Fibroblast of the conjunctiva (primary cell): ENCODE measurements at places on chromosomes 16 and 17.

GRCh38 chr16:73506568-73507056, 458.7 kb upstream of the ZFHX3 start:
- DNase-seq = no peak

DNA sequence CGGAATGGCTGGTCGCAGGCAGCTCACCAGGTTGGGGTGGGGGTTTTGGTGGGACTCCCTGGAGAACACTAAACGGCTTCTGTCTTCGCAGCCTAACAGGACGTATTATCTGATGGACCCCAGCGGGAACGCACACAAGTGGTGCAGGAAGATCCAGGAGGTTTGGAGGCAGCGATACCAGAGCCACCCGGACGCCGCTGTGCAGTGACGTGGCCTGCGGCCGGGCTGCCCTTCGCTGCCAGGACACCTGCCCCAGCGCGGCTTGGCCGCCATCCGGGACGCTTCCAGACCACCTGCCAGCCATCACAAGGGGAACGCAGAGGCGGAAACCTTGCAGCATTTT, 59.7 kb downstream of the PDPK1 start:
- no peak for DNase-seq

DNA sequence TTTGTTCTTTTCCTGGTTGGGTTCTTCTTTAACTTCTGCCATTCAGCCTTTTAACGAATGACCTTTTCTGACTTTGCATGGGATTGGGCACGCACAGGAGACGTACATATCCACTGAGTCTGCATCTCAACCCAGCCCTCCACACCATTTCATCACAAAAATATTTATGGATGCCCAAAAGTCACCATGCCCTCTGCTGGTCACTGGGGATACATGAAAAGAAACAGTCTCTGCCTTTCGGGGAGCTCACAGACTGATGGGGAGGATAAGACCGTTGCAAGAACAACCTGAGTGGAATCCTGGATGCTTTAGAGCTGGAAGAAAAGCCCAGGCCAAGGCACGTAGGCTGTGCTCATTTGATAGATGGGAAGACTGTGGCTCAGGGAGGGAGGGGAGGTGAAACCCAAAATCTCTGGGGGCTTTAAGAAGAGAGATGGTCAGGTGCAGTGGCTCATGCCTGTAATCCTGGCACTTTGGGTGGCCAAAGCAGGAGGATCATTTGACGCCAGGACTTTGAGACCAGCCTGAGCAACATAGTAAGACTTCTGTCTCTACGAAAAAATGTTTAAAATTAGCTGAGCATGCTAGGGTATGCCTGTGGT, 7.9 kb upstream of the MT2A start:
- no peak for DNase-seq

- peak; percentile 34 for DNase-seq
These were observed 271.0 kb upstream of the TBX2 start for GRCh38 chr17:61128661-61129115.

DNA sequence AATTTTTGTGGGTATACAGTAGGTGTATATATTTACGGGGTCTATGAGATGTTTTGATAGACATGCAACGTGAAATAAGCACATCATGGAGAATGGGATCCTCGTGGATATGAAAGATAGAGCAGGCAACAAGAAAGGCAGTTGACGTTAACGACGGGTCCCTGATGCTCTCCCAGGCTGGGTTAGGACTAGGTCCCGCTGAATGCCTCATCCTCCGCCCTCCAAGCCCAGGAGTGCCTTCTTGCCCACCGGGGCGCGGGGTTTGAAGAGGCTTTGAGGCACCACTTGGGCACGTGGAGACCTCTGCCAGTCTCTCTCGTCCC, 9.5 kb upstream of the ZFP90 start:
- no peak for DNase-seq

DNA sequence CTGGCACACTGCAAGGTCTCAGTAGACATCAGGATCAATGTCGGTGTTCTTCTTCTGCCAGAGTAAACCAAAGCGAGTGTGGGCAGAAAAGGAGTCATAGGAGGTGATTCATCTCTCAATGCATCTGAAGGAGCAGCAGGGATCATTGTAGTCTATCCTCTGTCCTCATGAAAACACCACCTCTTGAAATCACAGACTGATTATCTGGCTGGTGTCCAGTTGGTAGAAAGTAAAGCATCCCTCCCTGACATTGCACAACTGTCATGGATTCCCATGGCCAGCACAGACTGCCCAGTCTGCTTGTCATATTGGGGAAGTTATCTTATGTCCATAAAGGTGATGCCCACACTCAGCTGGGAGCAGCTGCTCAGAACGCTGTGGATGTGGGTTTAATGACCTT, 74.1 kb downstream of the ABCC12 start:
- DNase-seq = peak; percentile 61

GRCh38 chr16:77548766-77549165, 113.9 kb upstream of the ADAMTS18 start:
- no peak for DNase-seq

GRCh38 chr16:73179705-73180331, 131.9 kb upstream of the ZFHX3 start:
- DNase-seq = no peak

- no peak for DNase-seq
These were observed 20.5 kb upstream of the SDR42E2 start for GRCh38 chr16:22141767-22142166.

- peak; percentile 76 for DNase-seq
These were observed 99.9 kb upstream of the CORO6 start for GRCh38 chr17:29722411-29723198.

- no peak for DNase-seq
These were observed 40.2 kb downstream of the ARL4D start for GRCh38 chr17:43439041-43439440.

DNA sequence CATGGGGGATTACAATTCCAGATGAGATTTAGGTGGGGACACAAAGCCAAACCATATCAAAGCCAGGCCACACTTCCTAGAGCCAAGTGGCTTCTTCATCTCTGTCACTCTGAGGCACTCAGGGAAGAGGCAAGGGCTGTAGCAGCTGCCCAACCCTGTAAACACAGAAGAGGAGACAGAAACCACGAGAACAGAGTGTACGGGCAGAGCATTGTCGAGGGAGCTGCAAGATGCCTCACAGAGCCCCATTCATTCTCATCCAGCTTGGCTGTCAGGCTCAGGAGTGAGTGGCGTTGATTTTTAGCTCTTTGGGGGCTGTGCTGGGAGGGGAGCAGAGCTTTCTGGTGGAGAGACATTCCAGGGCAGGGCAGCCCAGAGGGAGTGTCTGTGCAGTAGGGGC, 117.2 kb upstream of the SALL1 start:
- no peak for DNase-seq

DNA sequence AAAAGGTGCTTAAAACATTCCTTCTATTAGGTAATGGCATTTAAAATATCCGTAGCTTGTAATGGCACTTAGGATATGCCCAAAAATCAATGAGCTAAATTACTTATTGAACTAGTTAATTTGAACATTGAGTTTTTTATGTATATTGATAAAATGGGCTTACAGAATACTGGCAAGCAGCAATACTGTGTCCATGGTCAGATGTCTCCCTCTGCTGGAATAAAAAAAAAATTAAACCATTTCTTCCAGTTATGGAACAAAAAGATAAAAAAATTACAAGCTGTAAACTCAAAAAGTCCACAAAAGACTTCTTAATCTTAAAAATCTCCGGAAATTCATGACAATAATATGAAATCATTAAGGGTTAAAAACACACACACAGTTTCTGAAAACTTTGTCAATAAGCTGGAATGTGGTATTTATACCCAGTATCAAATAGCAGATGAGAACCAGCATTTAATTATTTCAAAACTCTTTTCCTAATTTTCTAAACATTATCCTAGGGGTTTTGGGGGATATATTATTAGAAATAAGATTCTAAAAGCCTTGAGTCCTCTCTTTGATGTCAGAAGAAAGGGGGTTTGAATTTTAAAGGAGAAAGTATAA, 21.5 kb upstream of the PSMD7 start:
- DNase-seq = no peak

DNA sequence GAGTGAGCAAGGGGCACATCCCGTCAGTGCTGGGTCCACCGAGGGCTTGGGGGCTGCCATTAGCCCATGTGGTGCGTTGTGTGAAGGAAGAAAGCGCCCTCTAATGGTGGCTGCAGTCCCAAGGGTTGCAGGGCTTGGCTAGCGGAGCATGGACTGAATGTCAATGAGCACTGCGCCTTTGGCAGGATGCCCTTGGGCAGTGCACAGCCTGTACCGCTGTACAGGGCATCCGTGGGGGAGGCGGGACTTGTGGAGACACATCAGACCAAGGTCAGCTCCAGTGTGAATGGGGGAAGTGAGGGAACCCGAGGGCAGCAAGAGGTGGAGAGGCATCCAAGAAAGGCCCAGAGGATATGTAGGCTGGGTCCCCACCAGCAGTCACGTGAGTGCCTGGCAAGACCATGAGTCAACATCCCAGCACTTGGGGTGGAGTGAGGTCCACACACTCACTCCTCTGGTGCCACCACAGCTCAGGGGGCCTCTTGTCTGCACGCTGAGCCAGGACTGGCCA, 75.5 kb upstream of the MED9 start:
- no peak for DNase-seq

GRCh38 chr16:10765772-10766171, 22.1 kb downstream of the NUBP1 start:
- DNase-seq = no peak

DNA sequence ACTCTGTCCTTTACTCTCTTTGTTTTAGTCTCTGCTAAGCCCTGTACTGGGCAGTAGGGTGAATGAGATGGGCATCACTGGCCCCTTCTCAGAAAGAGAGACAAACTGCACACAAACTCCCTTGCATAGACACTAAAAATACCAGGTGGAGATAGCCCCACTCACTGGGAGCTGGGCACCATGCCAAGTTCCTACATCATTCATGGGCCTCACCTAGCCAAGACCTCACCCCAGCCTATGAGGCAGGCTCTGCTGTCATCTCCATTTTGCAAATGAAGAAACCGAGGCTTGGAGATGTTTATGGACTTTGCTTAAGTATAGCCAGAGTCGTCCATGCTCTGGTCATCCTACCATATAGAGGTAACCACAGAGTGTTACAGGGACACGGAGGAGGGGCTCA, 499.8 kb upstream of the CDH11 start:
- DNase-seq = no peak
